ENCODE measurements at places on chromosomes 2 and 18. TPM values are rescaled to one million over a fixed set of nuclear protein-coding genes. Genes with fewer than 3 reads are reported as not detected.

MOGAT1 gene
- not detected for total RNA-seq

PLEKHH2 gene
- total RNA-seq, result 0.96 TPM

THOC1 gene
- total RNA-seq, result 53.7 TPM

NEU2 gene
- total RNA-seq, result not detected

IL1F10 gene
- total RNA-seq, result not detected

IL1RL1 gene
- total RNA-seq, result 0.35 TPM

TMEM237 gene
- 7.8 TPM for total RNA-seq

CRYGC gene
- total RNA-seq, result not detected

MBD1 gene
- total RNA-seq, result 104 TPM

GALNT3 gene
- total RNA-seq, result 6.6 TPM

RFTN2 gene
- not detected for total RNA-seq

GREB1 gene
- total RNA-seq, result 0.23 TPM

UCN gene
- 4.2 TPM for total RNA-seq

LIMS4 gene
- total RNA-seq, result not detected

PCARE gene
- total RNA-seq, result not detected

LHCGR gene
- not detected for total RNA-seq

PLGLB1 gene
- 12.9 TPM for total RNA-seq

GLI2 gene
- total RNA-seq, result not detected

IDH1 gene
- 22.9 TPM for total RNA-seq

RPRM gene
- total RNA-seq, result not detected

BMP10 gene
- not detected for total RNA-seq

NABP1 gene
- total RNA-seq, result 51.3 TPM
